ENCODE measurements at places on chromosomes 5 and 9.
A peak's percentile ranks its signal among the peaks of the same experiment; 100 is the strongest.

DNA sequence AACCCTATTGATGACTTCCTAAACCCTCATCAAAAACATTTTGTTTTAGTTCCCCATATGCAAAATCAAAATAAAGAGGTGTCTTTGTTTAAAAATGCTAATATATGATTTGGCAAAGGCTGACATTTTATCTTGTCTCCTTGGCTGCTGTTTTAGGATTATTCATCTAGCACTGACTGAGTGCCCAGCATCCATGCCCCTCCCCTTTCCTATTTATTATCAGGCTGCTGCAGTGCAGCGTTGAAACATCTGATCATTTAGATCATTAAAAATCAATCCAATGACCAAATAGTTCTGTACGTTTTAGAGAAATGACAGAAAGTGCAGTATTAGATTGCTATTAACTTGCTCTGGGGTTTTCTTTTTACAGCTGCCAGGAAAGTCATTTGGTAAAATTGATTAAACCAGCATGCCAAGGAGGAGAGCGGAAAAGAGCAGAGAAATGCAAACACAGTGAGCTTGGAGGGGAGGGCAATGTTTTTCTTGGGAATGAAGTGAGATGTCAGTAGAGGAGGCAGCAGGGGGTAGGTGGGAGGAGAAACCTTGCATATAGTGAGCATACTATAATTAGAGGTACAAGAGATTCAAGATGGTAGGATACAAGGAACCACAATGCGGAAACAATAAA is 286.3 kb downstream of the PDE4D start:
- DNase-seq = no peak

- DNase-seq = no peak
Measured at GRCh38 chr9:132249123-132249522, 87.3 kb downstream of the NTNG2 start.

- no peak for DNase-seq
Measured at GRCh38 chr9:117098331-117098730, 316.5 kb downstream of the ASTN2 start.

GRCh38 chr5:32630867-32631491 is 45.6 kb downstream of the SUB1 start:
- DNase-seq = no peak

DNA sequence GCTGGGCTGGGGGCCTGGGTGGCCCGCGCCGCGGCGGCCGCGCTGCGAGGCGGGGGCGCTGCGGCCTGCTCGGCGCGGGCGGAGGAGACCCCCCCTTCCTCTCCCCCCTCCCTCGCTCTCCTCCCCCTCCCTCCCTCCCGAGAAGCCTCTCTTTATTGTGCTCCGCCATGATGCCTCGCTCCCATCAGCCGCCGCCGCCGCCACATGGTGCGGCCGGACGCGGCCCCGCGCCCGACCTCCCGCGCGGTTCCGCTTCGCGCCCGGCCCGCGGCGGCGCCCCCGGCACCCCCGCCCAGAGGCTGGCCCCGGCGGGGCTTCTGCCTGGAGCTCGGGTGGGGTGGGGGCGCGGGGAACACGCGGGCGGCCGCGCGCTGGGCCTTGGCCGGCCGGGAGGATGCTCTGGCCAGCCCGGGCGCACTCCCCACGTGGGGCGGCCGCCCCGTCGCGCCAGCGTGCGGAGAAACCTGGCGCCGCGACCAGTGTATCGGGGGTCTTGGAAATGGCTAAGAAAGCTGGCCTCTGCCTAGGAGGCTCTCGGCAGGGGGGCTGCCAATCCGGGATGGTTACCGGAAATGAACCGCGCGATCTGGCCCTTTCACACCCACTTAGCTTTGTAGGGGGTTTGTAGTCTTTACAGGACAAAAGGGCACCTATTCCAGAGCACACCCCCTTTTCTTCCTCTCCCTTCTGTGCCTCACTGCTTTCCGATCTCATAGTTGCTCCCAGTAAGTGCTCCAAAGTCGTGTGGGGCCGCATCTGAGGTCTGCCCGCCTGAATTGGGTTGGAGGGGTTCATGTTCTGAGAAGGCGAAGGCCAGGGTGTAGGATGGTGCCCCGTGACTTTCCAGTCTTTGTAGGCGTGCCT is 1.0 kb downstream of the SET start:
- peak; percentile 46 for DNase-seq

- DNase-seq = no peak
Measured at GRCh38 chr5:115181757-115182156, 12.0 kb upstream of the TRIM36 start.

GRCh38 chr5:149635394-149635793 is 54.1 kb downstream of the ARHGEF37 start:
- DNase-seq = no peak

DNA sequence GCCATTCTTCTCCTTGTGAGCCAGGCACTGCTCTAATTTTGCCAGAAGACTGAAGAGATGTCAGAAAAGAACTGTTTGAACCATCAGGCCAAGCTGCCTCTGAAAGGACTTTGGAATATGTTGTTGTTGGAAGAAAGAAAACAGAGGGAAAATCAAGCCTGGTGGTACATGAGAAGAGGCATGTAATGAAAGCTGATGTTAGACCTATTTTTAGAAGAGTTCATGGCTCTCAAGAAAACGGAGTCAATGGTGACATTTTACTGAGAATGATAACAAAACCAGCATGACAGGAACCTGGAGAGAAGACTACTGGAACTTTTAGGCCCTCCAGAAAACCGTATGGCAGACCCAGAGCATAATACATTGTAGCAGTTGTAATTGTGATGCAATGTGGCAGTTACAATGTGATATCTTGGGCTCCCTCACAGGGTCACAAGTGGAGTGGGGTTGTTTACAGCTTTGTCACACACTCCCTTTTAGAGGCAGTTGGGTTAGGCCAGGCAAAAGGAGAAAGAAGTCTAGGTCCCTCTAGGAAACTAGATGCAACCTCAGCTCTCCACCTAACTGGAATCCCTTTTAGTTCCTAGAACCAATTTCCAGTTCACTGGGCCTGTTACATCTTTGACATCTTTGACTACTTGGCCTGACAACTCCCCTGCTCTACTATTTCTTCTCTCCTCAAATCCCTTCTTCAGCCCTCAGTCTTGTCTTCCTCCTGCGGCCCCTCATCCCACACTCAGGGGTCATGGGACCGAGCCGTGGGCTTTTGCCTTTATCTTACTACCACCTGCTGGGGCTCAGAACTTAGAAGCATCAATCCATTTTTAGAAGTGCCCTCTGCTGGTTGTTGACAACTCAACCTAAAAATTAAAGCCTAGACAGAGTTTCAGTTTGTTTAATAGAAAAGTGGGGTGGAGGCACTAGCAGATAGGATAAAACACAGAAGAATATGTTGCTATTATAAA is 61.2 kb upstream of the JAK2 start:
- no peak for DNase-seq

DNA sequence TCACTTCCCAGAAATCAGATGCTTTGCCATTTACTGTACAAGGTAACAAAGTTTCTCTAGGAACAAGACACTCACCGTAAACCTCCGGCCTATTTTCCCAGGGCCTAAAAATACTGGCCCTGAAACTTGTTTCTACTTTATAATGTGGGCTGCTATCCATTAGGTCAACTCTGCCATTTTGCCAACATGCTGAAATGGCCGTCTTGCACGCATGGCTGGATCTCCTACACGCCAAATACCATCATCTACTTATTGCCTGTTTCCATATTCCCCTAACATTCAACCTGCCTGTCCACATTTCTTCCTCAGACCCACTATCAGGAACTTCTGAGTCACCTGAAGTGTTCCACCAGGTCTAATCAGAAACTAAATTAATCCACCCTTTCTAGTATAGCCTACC is 4.7 kb downstream of the TBCA start:
- no peak for DNase-seq

GRCh38 chr9:134988706-134989105 is 71.0 kb upstream of the FCN1 start:
- no peak for DNase-seq

DNA sequence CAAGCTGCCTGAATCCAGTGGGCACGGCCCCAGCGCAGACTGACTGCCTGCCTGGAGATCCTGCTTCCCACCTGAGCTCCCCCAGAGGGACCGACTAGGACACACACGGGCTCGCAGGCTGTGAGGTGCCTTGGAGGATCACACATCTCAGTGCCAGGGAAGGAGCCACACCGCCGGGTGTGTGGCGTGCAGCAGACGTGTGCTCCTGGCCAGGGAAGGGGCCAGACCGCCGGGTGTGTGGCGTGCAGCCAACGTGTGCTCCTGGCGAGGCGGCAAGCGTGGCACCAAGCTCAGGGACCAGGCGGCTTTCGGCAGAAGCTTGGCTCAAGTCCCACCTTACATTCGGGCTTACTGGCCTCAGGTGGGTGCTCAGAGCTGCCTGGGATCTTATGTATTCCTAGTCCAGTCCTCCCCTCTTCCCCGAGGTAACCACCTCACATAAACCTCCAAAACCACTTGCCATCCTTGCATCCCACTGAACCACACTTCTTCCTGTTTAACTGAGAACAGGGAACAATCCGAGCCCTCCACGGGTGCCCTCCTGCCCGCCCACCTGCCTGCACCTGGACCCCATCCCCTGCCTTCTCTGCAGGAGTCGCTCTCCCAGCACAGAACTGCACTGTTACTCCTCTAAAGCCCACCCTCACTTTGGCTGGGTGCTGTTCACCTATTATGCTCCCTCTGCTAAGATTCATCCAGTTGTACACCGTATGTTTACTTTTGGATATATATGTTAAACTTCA is 22.4 kb upstream of the MRNIP start:
- no peak for DNase-seq
